ENCODE measurements at places on chromosomes 5 and 9. TPM values are rescaled to one million over a fixed set of nuclear protein-coding genes. Genes with fewer than 3 reads are reported as not detected.

Gene PTPA
- total RNA-seq = 225 TPM

Gene PLAC8L1
- total RNA-seq = not detected

Gene TMOD1
- 1.7 TPM for total RNA-seq

Gene SH3TC2
- 1.2 TPM for total RNA-seq

Gene TOR1A
- total RNA-seq = 101 TPM

Gene ABO
- not detected for total RNA-seq

Gene PCDHGC5
- 1.2 TPM for total RNA-seq

Gene ELAVL2
- total RNA-seq = not detected

Gene SPRY4
- total RNA-seq = 31.7 TPM

Gene TAF11L14
- not detected for total RNA-seq
